ENCODE measurements at places on chromosomes 2 and 18.
A peak's percentile ranks its signal among the peaks of the same experiment; 100 is the strongest.

DNA sequence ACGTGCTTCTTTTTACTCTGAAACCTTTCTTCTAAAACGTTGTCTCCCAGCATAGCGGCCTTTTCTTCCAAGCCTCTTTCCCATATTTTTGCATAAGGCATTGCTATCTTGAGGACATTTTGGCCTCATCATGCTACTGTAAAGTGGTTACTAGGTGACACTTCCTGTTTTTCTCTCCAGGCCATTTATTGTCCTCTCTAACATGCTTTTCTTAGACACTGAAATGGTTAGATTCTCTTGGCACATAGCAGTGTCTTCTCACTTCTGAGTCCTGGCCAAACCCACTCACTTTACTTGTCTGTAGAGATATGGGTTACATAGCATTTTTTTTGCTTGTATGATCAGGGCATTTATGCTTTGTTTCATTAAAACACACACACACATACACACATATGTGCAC, 50.1 kb upstream of the KCNH7 start:
- no peak for DNase-seq

DNA sequence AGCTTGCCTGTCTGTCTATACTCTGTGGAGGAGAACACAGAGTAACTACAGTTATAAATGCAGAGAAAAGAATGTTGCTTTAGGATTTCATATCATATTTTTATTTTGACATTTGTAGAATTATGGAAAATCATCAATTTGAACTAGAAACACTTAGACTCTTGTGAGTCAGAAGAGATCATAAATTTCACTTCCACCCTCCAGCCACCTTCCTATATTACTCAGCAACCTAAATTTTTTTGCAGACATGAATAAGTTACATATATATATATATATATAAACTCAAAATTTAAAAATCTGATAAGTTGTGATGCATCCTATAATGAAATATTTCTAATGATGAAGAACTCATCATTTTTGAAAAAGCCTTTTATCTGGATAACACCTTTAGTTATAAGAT, 172.3 kb downstream of the PIEZO2 start:
- no peak for DNase-seq

GRCh38 chr18:48514786-48515185, 24.0 kb upstream of the CTIF start:
- no peak for DNase-seq

DNA sequence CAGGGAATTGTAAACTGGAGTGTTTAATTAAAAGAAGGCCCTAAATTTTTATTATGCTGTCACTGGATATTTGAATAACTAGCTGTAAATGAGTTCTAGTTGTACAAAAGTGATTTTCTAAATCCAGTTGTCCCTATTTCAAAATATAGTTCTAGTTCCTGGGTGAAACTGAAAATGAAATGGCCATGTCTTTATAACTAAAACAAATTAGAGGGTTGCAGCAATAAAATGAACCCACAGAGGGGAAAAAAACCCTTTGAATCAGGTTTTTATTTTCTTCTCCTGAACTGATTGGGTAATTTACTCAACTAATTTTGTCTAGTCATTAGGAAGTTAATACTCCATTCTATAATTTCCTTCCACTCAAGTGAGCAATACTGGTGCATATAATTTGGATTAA, 55.6 kb upstream of the MAP4K3 start:
- no peak for DNase-seq

- DNase-seq = no peak
Observed at GRCh38 chr2:212943351-212943750, 208.1 kb downstream of the IKZF2 start.

DNA sequence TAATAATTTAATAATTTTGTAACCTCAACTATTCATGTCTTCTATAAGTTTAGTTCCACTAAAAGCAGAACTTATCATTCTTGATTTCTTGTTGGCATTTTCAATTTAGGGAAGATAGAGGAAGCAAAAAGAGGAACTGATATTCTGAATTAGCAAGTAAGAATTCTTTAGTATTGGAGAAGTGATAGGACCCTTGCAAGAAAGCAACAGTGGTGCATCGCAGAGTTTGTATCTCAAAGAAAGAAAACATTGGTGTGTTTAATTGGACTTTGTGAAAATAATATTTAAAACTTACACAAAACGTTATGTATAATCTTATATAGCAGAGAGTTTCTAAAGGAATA, 36.5 kb upstream of the TNFRSF11A start:
- DNase-seq = no peak

GRCh38 chr2:217413193-217413592, 553.3 kb upstream of the TNP1 start:
- peak; percentile 83 for DNase-seq

- no peak for DNase-seq
Observed at GRCh38 chr2:218984239-218985020, 554 bp downstream of the FEV start.

DNA sequence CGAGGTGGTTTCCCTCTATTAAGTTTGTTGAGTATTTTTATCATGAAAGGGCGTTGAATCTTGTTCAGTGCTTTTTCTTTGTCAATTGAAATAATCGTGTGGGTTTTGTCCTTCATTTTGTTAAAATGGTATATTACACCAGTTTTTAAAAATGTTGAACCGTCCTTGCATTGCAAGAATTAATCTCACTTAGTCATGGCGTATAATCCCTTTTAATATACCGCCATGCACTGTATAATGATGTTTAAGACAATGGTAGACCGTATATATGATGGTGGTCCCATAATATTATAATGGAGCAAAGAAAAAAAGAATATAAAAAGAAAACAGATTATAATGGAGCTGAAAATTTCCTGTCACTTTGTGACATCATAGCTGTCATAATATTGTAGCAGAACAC, 50.6 kb downstream of the CCDC138 start:
- DNase-seq = no peak

DNA sequence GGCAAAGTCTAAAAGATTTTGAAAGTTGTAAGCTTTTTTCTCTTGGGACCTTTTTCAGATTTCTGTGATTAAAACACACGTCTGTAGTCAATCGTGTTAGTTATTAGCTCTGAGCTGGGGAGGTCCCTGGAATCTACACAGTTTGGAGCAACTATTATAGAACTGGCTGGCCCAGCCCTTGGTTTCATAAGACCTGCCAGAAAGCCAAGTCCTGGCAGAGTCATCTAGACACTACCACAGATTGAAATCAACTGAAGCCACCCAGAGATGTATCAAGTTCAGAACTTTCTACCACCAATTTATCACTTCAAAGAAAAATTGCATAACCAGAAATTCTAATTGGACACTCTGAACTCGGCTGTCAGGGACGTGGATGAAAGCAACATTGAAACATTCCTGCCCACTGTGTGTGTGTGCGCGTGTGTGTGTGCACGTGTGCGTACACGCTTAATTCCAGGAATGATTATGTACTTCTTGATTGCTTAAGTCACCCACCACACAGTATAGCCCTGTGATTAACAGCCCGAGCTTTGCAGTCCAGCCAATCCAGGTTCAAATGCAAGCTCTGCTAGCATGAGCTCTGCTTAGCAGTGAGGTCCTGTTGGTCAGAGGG, 126.3 kb downstream of the TPGS2 start:
- DNase-seq = no peak
